ENCODE measurements at places on chromosomes 4 and X. TPM values are rescaled to one million over a fixed set of nuclear protein-coding genes. Genes with fewer than 3 reads are reported as not detected.

Gene TEX13C
- polyA plus RNA-seq, result not detected

Gene LRP2BP
- polyA plus RNA-seq, result 2.9 TPM

DNA sequence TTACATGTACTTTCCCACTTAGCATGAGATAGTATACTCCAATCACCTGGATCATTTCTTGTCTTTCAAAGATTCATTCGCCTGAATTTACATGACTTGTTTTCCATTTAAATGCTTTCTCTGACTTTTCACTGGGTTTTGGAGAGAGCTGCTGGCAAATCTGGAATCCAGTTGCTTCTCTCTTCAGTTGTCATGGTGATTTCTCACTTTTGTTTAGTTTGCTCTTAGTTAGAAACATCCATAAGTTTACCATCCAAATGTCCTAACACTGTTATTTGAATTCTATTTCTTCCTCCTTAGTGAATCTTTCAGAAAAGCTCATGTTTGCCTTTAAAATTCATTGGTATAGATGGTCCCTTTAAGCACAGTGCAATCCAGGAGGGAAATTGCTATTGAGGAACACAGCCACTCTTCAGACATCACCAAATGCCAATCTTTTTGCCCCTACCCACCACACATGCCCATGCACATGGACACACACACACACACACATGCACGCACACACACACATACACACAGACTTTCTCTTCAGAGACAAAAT, 51.7 kb downstream of the REELD1 start:
- no peak for DNase-seq

- no peak for DNase-seq
Observed at GRCh38 chr4:149768477-149768876, 47.2 kb downstream of the IQCM start.

- DNase-seq, result no peak
Observed at GRCh38 chr4:121913667-121914066, 38.2 kb downstream of the TRPC3 start.
